ENCODE measurements at places on chromosomes 12 and 14.
A peak's percentile ranks its signal among the peaks of the same experiment; 100 is the strongest.

DNA sequence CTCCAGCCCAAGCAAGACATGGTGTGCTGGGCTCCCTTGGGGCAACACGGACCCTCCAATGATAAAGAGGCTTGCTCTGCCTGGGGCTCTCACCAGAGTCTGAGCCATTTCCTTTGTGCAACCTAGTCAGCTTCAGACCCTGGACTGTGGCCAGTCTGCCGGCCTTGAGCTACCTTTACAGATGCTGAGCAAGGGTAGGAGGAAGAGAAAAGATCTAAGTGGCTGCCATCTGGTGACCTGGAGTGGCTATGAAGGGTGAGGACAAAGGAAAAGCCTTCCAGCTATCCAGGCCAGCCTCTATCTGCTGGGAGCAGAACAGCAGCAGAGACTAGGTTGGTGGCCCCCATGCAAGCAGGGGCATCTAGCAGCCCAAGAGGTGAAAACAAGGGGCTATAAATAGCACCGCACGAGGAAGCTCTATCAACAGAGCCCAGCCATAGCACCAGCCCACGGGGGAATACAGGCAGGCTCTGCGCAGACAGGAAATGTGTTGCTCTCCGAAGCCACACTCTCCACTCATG lies 230.1 kb downstream of the FOXN3 start:
- no peak for DNase-seq

- no peak for DNase-seq
Measured at GRCh38 chr14:104725772-104726548, 1.9 kb downstream of the ADSS1 start.

GRCh38 chr14:50741567-50741966 lies 73.5 kb upstream of the SAV1 start:
- no peak for DNase-seq

DNA sequence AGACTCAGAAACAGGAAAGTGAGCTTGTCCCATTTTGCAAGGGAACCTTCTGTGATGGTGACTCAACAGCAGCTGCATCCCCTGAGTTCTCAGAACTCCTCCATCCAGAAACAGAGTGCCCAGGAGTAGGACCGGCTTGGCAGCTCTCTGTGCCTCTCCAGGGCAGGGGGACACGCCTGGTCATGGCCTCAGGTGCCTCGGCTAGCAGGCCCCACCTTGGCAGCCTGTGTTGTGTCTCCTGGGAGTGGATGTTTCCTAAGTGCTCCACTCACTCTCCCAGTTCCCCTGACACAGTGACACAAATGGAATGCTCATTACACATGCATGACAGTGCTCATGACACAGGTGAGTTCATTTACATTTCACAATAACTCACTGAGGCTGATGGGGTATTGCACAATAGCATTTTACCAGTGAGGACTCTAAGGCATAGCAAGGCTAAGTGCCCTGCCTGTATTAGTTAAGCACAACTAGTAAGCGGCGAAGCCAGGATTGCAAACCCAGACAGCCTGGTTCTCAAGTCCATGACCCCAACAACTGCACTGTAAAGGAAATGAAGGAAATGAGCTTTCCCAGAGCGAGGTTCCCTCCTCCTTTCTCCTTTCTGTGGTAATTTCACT lies 47.4 kb downstream of the CALM1 start:
- DNase-seq, result no peak

DNA sequence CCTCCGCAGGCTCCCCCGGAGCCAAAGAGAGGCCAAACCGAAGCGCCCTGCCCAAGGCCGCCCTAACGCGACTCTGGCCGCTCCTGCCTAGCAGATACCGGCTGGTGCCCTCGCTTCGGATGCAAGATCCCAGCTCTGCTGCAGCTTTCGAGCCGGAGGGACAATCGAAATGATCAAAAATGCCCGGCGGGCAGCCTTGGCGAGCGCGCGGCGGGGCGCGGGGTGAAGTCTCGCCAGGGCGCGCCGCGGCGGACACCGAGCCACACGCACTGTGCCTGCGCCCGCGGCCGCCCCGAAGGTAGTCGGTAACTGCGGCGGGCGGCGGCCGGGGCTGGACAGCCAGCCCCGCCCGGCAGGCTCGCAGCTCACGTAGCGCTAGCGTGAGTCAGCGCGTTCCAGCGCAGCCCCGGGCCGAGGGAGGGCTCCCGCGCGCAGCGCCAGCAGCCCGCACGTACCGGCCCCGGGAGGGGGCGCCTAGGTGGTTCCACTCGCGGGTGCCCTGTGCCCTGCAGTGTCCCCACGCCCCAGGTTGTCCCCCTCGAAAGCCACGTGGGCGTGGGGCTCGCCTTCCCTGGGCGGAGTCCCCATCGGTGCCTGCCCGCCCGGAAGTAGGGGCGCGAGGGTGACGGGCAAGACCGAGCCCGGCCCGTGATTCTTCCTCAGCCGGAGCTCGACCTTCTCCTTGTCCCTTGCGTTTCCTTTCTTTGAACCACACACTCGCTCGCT lies 109.2 kb upstream of the EGLN3 start:
- DNase-seq, result peak; percentile 60

- no peak for DNase-seq
Measured at GRCh38 chr12:120734210-120734609, 8.6 kb downstream of the ACADS start.

DNA sequence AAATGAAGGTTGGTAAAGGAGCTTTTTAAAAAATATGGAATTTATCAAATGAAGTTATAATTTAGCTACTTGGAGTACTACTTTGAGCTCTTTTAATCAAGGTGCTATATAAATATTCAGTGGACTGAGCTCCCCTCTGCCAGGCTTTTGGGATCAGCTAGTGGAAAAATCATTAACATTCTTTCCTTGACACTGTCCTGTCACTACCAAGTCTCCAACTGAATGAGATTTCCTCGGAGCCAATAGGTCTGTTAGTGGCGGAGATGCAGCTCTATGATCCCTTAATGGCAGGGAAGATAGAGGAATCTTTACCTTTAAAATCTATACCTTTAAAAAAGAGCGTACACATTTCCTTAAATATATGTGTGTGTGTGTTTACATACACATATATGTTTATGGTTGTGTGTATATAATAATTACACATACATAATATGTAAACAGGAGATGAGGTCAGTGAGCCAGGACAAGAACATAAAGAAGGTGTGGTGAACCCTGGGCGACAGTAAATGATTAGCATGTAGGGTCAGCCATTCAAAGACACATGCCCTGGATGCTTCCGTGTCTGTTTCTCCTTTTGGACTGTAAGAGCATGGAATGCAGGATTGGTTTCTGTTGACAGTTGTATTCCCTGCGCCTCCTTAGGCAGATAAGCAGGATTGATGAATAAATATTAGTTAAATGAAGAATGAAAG lies 47.7 kb upstream of the ATP2A2 start:
- DNase-seq, result no peak

Data from stimulated activated CD4-positive, alpha-beta T cell treated with anti-CD3 and anti-CD28 coated beads, Interleukin-4, amount 100 ng/mL, for 1 hour (primary cell).